AG08395 (cell line): ENCODE measurements at places on chromosomes 16 and 17.

DNA sequence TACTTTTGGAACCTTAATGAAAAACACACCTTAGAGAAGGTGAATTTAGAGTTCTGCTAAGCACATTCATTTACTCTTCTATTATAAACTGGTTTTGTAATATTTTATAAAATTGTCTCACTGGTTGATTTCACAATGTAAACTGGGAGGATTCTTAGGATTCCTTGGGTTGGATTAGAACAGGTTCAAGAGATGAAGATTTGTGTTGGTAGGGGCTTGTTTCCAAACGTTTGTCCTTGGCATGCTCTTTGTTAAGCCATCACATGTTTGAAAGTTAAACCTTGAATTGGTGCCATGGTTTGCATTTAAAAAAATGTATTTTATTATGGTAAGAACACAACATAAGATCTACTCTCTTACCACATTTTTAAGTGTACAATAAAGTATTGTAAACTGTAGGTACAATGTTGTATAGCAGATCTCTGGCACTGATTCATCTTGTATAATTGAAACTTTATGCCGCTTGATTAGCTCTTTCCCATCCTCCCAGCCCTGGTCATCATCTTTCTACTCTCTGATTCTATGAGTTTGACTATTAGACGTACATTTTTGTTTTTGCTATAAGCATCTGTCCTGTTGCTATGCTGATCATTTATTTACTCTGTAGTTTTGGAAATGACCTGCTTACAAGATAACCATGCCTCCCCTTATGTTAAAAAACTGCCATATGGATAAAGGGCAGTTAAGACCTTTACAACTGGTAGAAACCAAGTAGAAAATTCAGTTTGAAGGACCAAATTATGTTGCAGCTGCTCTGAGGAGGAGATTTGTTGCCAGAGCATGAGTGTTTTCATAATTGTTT, 9.6 kb downstream of the FTO start:
- no peak for DNase-seq

- DNase-seq: peak; percentile 17
Observed at GRCh38 chr17:27651411-27652345, 20.7 kb downstream of the LGALS9 start.

DNA sequence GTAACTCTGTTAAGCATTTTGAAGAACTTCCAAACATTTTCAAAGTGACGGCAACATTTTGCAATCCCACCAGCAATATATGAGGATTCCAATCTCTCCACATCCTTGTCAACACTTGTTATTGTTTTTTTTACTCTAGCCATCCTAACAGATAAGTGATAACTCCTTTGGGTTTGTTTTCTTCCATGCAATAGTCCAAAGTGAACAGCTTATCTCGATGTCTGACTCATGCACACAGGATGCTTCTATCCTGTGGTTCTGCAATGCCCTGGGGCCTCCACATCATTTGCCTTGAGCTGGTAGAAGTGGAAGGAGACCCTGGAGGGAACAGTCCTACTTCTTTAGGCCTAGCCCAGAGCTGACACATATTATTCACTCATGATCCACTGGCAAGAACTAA, 13.0 kb downstream of the TLE7 start:
- no peak for DNase-seq

DNA sequence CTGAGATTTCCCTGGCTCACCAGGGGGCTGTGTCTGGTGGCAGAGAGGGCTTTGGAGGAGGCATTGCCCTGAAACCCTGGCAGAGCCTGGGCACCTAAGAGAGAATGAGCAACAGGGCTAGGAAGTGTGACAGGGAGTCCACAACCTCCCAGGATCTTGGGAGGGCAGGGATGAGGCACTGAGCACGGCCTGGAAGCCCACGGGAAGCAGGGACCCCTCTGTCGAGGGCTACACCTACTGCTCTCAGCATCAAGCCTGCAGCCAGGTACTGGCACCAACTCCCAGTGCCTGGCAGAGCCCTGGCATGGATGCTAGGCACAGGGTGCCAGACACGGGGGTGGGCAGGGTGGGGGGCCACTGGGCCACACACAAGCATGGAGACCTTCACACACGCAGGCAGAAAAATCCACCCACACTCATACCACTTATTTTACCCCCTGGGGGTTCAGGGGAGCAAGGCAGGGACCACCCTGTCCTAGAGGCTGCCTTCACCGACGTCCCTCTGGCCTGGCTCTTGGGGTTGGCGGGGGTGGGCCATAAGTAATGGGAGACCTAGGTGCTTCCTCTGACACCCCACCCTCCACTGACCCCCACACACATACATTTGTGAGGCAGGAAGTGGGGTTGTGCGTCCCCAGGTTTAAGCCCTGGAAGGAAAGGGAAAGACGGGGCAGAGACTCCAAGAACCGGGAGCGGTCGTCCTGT, 970 bp upstream of the HSD11B2 start:
- no peak for DNase-seq

GRCh38 chr17:72238157-72238673, 117.4 kb downstream of the SOX9 start:
- no peak for DNase-seq
